ENCODE measurements at places on chromosomes 5 and 9. TPM values are rescaled to one million over a fixed set of nuclear protein-coding genes. Genes with fewer than 3 reads are reported as not detected.

Gene SOHLH1
- total RNA-seq = not detected

Gene LIFR
- 145 TPM for total RNA-seq

Gene SLC46A2
- total RNA-seq = 0.21 TPM

Gene IFNK
- not detected for total RNA-seq

Gene COL15A1
- total RNA-seq = 55.3 TPM

Gene NIPBL
- total RNA-seq = 54.9 TPM

GRCh38 chr9:94799578-94800264 lies 73.2 kb downstream of the AOPEP start:
- DNase-seq = no peak

DNA sequence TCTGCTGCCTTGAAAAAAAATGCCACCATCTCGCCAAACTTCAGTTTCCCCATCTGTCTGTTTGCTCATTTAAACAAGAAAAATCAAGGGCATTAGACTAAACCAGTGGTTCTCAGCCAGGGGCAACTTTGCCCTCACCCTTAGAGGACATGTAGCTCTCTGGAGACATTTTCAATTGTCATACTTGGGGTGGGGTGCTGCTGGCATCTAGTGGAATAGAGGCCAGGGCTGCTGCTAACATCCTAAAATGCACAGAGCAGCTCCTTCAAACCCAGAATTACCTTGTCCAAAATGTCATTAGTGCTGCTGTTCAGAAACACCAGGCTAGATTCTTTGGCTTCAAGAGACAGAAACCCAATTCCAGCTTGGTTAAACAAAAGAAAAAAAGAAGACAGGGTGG lies 71.1 kb upstream of the FOXE1 start:
- DNase-seq = no peak

DNA sequence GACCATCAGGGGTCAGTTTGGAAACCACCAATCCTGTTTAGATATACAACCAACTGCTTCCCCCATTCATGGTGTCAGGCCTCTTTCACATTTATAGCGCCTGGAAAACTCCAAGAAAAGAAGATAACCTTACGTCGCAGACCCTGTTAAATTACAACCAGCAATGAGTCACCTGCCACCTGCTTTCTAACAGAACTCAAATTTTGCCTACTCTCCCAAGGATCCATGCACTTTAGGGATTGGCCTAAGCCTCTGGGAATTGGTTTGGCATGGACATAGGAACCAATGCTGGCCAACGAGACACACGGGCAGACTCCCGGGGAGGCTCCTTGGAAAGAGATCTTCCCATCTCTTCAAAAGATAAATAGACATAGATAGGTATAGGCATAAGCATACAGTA lies 87.0 kb downstream of the FEM1C start:
- DNase-seq = no peak

DNA sequence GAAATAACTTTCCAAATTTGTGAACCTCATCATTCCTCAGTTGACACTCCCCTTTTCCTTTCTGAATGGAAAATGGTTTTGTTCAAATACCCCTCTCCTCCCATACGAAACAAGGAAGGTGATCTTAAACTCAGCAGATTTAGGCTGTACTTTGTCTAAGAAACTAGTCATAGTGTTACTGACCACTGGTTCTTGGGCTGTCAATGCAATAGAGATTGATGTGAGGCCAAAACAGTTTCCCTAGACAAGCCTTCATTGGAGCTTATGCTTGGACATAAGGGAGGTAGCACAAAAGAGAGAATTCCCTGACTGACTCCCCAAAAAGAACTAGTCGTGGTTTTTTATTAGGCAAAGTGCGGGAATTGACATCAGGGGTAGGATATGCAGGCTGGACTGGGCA lies 5.3 kb upstream of the LNPEP start:
- DNase-seq = no peak

DNA sequence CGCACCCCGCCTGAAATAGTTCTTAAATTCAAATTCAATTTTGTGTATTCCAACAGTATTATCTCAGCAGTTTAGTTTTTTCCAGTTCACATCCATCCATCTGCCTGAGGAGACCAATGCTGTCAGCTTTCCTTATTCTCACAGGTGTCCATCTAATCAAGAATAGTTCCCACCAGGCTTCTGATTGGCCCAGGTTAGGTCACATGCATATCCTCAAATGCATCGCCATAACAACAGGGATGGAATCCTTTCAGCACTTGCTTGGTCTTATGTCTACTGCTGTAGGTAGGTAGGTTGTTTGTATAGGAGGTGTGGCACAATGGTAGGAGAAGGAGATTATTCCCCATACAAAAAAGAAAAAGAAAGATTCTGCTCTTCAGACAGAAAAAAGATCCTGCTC lies 91.2 kb downstream of the UBE2R2 start:
- DNase-seq = no peak

DNA sequence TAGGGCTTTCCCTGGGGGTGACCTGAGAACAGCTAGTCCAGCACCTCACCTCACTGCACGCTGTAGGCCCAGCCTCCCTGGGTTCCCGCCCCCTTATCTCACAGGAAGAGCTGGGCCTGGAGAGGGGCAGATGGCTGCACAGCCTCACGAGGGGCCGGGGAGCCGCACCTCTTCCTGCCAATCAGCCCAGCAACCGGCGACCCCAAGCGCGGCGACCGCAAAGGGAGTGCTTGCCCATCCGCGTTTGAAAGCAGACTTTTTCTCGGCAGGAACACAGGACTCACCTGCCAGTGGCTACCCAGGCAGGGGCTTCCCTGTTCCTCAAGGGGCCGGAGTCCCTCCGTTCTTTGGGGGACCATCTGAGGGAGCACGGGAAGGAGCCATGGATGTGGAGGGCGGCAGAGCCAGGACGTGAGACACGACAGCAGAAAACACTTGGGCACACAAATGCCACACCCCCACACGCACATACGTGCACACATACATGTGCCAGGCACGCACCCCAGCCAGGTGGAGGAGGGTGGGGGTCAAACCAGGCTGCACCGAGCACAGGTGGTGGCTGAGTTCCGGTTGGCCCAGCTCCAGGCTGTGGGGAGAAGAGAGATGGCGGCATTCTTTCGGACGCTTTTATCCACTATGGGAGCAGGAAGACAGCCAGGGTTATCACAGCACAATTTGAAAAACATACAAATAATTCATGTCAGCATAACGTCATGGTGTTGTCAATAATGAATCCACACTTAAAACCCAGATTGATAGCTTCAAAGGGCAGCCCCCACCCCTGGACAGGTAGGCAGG lies 11.3 kb downstream of the TMEM250 start:
- no peak for DNase-seq

- no peak for DNase-seq
Observed at GRCh38 chr5:52751137-52751536, 36.6 kb upstream of the ITGA1 start.

GRCh38 chr9:117013440-117013995 lies 326.4 kb downstream of the TRIM32 start:
- no peak for DNase-seq

- DNase-seq = no peak
Observed at GRCh38 chr9:72478966-72479365, 42.4 kb upstream of the TMC1 start.

DNA sequence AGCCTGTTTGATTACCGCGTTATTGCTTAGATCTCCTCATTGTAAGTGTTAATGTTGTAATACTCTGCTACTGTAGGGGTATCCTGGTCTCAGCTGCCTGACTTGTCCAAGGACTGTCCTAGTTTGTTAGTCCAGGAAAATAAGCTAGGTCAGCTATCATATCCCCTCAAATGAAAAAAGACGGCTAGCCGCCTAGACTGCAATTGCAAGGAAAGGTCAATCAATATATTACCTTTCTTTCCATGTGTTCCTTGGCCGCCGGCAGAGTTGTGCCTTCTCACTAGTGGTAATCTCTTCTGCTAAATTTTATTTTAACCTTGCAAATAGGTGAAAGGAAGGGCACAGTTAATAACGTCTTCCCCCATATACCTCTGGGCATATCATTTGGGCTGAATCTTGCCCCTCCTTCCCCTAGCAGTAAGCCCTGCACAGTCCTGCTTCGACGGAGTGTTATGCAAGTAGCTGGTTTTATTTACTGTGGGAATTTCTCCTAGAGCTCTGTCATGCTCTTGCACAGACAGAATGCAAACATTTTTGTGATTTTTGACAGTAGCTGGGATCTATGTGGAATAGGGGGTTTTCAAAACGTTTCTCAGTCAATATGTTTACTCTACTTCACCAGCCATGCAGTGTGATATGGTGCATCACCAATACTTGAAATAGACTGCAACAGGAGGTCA lies 288.5 kb downstream of the MAST4 start:
- no peak for DNase-seq

DNA sequence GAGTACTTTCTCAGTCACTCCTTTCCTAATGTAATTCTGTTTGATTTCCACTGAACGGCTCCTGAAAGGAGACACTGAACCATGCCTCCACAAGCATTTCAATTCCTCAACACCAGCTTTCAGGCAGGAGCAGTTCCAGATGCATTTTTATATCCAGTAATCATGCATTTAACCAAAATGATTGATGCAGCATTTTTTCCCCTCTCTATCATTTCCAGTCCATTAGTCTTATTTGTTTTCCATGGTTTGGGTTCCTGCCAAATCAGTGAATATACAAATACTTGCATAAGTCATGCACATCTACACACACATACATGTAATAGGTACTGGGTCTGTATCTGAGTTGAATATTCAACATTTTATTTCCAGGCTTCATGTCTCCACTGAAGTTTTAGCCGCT lies 122.7 kb downstream of the GRIA1 start:
- no peak for DNase-seq

DNA sequence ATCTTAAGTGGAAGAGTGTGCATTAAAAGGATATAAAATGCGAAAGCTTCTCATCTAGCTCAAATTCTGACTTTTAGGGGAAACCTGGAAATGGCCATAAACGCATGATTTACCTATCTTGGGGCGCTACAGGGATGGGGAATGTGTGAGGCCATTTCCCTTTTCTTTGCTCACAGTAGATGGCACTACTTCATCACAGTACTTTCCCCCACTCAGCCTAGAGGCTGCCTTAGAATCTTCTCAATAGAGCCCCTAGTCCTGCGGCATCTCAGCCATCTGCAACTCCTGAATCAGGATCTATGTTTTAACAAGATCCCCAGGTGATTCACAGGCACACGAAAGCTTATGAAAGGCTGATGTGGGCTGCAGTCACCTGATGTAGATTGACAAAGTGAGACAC lies 110.8 kb downstream of the LHFPL2 start:
- no peak for DNase-seq

DNA sequence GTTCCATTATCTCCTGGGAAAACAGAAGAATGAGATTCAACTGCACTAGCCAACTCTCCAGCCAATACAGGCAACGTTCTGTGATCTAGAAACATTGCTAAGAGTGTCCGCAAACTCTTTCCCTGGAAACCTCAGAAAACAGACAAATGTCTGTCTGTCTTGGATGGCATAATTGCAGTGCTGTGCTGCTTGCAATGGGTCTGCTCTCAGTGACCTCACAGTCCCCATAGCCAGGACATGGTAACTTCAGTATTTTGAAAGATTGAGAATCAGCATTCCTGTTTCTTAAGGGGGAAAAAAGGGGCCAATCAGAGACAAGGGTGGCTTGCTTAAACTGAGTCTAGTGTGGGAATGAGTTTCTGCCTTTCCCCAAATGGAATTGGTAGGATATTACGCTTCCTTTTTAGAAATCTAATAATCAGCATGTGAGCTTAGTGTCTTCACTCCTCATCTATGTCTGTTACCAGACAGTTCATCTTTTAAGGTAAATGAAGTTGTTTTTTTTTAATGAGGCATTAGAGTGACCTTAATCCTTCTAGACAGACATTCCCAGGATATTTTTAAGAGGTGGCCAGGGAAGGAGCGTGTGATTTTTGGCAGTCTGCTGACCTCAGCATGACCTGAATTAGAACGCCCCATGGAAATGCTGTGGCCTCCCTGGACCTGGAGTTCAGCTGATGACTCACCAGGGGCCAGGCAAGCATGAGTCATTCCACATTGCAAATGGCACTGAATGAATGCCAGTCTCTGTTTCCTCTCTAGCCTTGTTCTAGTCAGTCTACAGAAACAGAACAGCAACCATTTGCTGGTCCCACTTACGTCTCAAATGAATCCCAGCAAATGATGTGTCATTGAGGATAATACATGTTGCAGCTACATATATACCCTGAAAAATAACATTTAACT lies 210.2 kb upstream of the ACTBL2 start:
- DNase-seq = peak; percentile 52

All from tibial nerve (tissue), 4 donors.